ENCODE measurements at places on chromosomes 5 and 9.
A peak's percentile ranks its signal among the peaks of the same experiment; 100 is the strongest.

GRCh38 chr5:105501315-105501714 is 1938.7 kb upstream of the NUDT12 start:
- no peak for DNase-seq

DNA sequence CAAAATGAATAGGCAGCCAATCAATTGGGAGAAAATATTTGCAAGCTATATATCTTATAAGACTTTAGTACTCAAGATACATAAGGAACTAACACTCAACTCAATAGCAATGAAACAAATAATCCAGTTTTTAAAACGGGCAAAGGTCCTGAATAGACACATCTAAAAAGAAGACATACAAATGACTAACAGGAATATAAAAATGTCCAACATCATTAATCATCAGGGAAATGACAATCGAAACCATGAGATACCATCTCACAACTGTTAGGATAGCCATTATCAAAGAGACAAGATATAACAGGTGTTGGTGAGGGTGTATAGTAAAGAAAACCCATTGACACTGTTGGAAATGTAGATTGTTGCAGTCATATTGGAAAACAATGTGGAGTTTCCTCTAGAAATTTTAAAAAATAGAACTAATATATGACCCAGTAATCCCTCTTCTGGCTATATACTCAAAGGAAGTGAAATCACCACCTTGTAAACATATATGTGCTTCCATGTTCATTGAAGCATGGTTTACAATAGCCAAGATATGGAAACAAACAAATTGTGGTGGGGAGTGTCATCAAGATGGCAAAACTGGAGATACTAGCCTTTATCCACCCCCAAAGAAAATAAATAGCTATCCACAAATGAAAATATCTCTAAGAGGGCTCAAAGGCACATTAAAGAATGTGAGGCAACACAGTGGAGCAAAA is 13.9 kb upstream of the BTNL3 start:
- DNase-seq, result no peak

DNA sequence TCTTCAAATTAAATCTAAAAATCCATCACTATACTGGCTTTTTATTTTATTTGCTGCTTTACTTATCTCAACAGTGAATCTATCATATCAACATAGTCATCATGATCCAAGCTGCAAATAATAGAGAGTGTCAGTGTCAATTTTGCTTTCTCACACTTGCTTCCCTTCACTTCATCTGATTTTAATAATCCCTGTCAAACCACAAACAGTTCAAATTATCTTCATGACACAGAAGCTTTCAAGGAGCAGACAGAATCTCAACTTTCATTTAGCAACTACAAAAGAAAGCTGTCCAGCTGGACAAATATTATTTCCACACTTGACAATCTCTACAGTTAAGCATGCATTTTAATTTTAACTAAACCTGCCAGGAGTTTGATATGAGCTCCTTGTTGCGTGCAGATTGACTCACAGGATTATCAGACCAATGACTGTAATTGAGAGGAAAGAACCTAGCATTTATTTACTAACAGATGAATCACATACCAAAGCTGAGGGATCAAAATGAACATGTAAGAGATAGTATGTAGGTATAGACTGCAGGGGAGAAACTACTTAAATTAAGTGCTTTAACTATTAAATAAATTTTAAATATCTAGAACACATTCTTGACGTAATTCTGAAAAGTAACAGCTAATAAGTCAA is 56.0 kb downstream of the KIAA0825 start:
- no peak for DNase-seq

GRCh38 chr5:144944936-144945335 is 774.3 kb downstream of the KCTD16 start:
- no peak for DNase-seq

DNA sequence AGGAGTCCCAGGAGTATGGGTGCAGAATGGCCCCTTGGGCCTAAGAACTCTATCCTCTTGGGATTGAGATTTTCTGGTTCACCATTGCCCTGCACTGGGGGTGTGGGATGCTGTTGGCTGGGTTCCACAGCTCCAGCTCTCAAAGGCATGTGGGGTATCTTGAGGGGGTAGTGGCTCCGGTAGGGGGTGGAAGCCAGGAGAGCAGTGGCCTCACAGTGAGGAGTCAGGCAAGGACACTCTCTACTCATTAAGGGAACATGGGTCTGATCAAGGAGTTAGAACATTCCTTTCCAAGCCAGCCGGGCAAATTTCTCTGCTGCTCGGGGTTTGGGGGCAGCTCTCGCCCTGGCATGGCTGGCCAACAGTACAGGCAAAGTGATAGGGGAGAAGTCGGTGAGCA is 33.0 kb downstream of the LARP1 start:
- DNase-seq, result no peak

DNA sequence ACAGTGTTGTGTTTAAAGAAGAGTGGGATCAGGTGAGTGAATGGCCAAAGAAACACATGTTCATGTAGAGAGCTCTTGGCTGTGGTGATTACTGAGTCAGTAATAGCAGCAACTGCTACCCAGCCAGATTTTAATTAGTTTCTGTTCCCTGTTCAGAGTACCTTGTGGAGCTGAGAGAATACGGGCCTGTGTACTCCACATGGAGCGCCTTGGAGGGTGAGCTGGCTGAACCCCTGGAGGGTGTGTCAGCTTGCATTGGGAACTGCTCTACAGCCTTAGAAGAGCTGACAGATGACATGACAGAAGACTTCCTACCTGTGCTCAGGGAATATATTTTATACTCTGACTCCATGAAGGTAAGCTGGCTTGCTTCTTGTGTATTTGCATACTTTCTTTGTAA is 52.3 kb downstream of the SLC46A2 start:
- DNase-seq, result no peak

DNA sequence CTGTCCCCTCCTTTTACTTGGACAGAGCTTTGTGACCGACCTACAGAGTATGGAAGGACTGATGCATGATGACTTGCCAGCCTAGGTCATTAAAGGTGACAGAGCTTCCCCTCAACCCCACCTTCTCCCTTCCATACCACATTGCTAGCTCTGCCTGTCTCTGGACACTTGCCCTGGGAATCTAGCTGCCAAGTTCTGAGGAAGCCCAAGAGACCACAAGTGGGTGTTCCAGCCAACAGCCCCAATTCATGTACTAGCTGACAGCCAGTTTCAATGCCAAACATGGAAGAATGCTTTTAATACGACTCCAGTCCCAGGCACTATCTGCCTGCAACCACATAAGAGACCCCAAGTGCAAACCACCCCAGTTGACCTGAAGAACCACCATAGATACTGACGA is 477.1 kb downstream of the SPOCK1 start:
- no peak for DNase-seq

GRCh38 chr5:135553688-135554462 is 18.1 kb upstream of the NEUROG1 start:
- no peak for DNase-seq

DNA sequence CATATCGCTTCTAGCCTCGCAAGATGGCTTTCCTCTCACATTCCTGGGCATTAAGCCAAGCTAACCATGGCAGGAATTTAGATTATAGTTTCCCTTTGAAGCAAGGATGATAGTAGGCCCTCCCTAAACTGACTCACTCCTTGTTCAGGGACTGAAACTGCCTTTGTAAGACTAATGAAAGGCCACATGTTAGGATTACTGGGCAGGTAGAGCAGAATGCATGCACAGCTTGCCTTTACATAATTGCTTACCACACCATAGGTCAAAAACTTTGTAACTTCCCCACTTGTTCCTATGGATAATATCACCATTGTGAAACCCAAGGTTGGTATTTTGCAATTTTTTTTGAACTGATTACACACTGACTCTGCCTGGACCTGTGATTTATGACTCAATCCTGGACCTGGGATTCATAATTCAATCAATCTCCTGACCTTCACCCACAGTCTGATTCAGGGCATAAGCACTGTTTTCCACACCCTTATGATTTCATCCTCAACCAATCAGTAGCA is 41.0 kb upstream of the PRDM9 start:
- no peak for DNase-seq

DNA sequence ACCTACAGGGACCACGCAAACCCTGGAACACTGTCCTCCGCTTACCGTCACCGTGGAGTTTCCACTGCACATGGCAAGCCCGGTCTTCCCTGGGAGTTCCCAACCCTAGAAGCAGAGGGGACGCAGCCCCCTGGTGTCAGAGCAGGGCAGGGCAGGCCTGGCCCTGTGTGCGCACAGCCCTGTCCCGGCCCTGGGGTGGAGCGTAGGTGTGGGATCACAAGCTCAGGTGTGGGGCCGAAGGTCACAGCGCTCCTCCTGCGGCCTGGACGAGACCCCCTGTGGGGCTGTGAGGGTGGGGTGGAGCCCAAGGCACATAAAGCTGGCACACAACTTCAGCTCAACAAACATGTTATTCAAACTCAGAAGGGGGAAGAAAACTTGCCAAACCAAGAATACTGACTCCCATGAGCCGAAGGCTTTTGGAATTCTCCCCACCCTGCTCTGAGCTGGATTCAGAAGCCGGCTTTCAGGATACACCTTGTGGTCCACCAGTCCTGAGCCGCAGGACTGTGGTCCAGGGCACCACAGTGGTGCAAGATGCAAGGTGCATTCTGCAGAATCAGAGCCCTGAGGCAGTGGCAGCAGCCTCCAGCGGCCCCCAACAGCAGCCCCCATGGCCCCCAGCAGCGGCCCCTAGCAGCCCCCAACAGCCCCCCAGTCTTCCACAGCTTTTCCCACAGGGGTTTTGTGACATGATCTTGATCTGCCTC is 11.8 kb upstream of the EXOC3 start:
- DNase-seq, result peak; percentile 38

Measured in CD4-positive, alpha-beta T cell treated with Interleukin-1 beta for 1 hour (primary cell).